ENCODE measurements at places on chromosomes 5 and 9. TPM values are rescaled to one million over a fixed set of nuclear protein-coding genes. Genes with fewer than 3 reads are reported as not detected.

- no peak for DNase-seq
Measured at GRCh38 chr9:80282766-80283165, 711.0 kb downstream of the TLE4 start.

GRCh38 chr5:143682246-143682905 lies 129.6 kb upstream of the HMHB1 start:
- no peak for DNase-seq

GRCh38 chr9:88460587-88461332 lies 72.5 kb downstream of the SPIN1 start:
- DNase-seq: no peak

DNA sequence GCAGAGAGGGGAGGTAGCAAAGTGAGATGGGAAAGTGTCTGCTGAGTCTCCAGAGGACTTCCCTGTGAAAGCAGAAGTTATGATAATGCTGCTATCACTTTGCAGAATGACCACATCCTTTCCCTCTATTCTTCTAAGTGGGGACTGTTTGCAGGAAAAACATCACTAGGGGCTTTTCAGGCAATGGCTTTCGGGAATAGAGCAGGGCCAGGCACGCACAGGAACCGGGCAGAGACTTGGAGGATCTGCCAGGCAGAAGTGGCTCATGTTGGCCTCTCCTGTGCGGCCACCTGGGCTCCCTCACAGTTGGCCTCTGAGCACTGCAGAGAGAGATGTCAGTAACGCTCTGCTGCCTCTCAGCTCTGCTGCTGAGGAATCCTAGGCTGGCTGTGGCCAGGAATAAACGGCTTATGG lies 214.7 kb downstream of the MAST4 start:
- no peak for DNase-seq

DNA sequence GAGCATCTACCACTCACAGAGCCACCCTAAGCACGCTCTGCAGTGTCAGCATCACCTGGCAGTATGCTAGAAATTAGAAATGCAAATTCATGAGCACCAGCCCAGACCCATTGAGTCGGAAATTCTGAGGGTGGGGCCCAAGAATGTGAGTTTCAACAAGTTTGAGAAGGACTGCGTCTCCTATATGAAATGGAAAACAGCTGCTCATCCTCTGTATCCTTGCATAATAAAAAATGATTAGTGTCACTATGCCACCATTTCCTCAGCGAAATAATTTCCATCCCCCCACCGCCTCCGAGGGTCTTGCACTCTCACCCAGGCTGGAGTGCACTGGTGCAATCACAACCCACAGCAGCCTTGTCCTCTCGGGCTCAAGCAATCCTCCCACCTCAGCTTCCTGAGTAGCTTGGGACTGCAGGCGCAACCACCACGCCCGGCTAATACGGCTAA lies 1.3 kb upstream of the IQGAP2 start:
- no peak for DNase-seq

GRCh38 chr5:37808945-37809344 lies 30.9 kb downstream of the GDNF start:
- no peak for DNase-seq

DNA sequence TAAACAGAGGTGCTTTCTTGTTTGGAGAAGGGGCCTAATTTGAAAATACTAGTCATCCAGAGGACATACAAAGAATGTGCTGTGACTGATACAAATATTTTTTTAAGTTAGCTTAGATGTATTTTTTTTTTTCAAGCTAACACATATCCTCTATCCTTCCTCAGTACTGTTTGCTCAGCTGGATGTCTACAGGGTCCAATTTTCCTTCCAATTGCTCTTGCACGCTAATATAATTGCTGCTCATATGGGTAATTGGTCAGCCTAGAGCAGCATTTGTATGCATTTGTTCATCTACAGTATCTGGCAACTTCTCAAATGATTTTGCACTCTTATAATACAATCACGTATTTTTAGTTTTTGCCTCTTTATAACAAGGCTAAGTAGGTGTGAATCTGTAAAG lies 84.7 kb downstream of the ZDHHC21 start:
- no peak for DNase-seq

GRCh38 chr5:175718401-175719108 lies 60.7 kb downstream of the HRH2 start:
- DNase-seq: no peak

GRCh38 chr5:106205916-106206571 lies 1464.7 kb downstream of the EFNA5 start:
- no peak for DNase-seq

DNA sequence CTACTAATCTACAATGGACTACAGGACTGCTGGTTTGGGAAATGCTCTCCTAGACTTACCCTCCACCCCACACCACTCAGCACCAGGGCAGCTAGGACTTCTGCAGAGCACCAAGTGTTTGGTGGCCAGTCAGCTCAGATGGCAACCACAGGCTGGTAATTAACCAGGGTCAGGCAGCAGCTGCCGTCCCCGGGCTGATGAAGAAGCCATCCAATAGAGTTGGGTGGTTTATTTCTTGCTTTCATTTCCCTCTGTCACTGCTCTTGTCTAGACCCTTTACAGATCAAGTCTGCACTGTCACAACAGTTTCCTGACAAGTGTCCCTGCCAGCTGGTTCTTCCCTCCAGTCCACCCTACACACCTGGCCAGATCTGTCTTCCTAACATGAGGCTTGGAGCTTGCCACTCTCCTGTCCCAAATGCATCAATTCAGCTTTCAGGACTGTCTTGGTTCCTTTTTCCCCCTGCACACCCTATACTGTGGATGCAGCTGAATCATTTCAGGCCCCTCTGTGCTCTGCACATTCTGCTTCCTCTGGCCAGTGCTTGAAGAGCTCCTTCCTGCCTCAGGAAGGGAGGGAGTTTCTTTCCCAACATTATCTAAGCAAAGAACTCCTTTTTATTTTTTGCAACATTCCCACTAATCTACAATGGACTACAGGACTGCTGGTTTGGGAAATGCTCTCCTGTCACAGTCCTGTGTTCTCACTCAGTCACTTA lies 30.2 kb upstream of the HSPA9 start:
- DNase-seq: no peak

Gene ANKDD1B
- polyA plus RNA-seq: 0.12 TPM

Gene TJP2
- 17.7 TPM for polyA plus RNA-seq

Gene TTC23L
- polyA plus RNA-seq: 0.54 TPM

Gene ESM1
- 37.4 TPM for polyA plus RNA-seq

Gene LRRC70
- polyA plus RNA-seq: 0.08 TPM
